Mammary microvascular endothelial cell (primary cell): ENCODE measurements at places on chromosomes 5 and 9. TPM values are rescaled to one million over a fixed set of nuclear protein-coding genes. Genes with fewer than 3 reads are reported as not detected.

OBP2B gene
- not detected in 2 replicates for total RNA-seq

GALNT12 gene
- total RNA-seq, result 15.6 and 16.4 TPM in 2 replicates

LCN15 gene
- total RNA-seq, result 1.6 TPM in 1 of 2 replicates, not detected in the other

TAS2R1 gene
- total RNA-seq, result not detected in 2 replicates

LCN2 gene
- total RNA-seq, result not detected in 2 replicates

MYO10 gene
- total RNA-seq, result 51.2 and 57.5 TPM in 2 replicates

ARHGEF39 gene
- 3.1 and 3.5 TPM in 2 replicates for total RNA-seq

FOXD4L5 gene
- not detected in 2 replicates for total RNA-seq

LHX3 gene
- total RNA-seq, result not detected in 2 replicates

LRRC19 gene
- not detected in 2 replicates for total RNA-seq

PAEP gene
- not detected in 2 replicates for total RNA-seq

BARHL1 gene
- not detected in 2 replicates for total RNA-seq

CCNI2 gene
- 0.25 TPM in 1 of 2 replicates, not detected in the other for total RNA-seq

SLC31A2 gene
- total RNA-seq, result 6.7 and 7.5 TPM in 2 replicates

PCDHGA6 gene
- total RNA-seq, result 0.73 and 1.2 TPM in 2 replicates

CYSRT1 gene
- 0.20 and 0.25 TPM in 2 replicates for total RNA-seq

FAXDC2 gene
- total RNA-seq, result 2.3 and 2.9 TPM in 2 replicates

IFNE gene
- total RNA-seq, result not detected in 2 replicates

SLC6A18 gene
- not detected in 2 replicates for total RNA-seq

SNX24 gene
- 6.3 and 8.7 TPM in 2 replicates for total RNA-seq

IL9 gene
- not detected in 2 replicates for total RNA-seq

CD74 gene
- total RNA-seq, result 9.2 and 12.0 TPM in 2 replicates

FOXD4L6 gene
- not detected in 2 replicates for total RNA-seq

TMEM267 gene
- total RNA-seq, result 10.6 and 10.8 TPM in 2 replicates

MRNIP gene
- 6.8 and 8.5 TPM in 2 replicates for total RNA-seq

SMAD5 gene
- total RNA-seq, result 29.7 and 41.5 TPM in 2 replicates

KIF27 gene
- total RNA-seq, result 0.73 and 0.79 TPM in 2 replicates

DIRAS2 gene
- not detected in 2 replicates for total RNA-seq

QRFP gene
- not detected in 2 replicates for total RNA-seq

HTR1A gene
- total RNA-seq, result not detected in 2 replicates

FGD3 gene
- not detected in 2 replicates for total RNA-seq

PCDHB5 gene
- 0.15 and 0.47 TPM in 2 replicates for total RNA-seq

SLC36A2 gene
- not detected in 2 replicates for total RNA-seq

MARCOL gene
- total RNA-seq, result not detected in 2 replicates

PHYHD1 gene
- 0.15 TPM in 1 of 2 replicates, not detected in the other for total RNA-seq

CCL28 gene
- 0.67 and 1.8 TPM in 2 replicates for total RNA-seq

FBP1 gene
- 15.2 and 15.8 TPM in 2 replicates for total RNA-seq

ADAMTSL2 gene
- not detected in 2 replicates for total RNA-seq

AQP7 gene
- total RNA-seq, result 0.07 TPM in 1 of 2 replicates, not detected in the other

BHMT2 gene
- 1.6 and 1.9 TPM in 2 replicates for total RNA-seq

TSSK1B gene
- not detected in 2 replicates for total RNA-seq

CCT5 gene
- 610 and 639 TPM in 2 replicates for total RNA-seq

SLC46A2 gene
- not detected in 2 replicates for total RNA-seq

HTR4 gene
- not detected in 2 replicates for total RNA-seq

SCGB3A2 gene
- total RNA-seq, result not detected in 2 replicates

CTXN3 gene
- total RNA-seq, result not detected in 2 replicates

NEUROG1 gene
- total RNA-seq, result not detected in 2 replicates

ANKRD20A1 gene
- total RNA-seq, result not detected in 2 replicates

UGT3A1 gene
- total RNA-seq, result not detected in 2 replicates

TMEM141 gene
- total RNA-seq, result 113 and 125 TPM in 2 replicates

GLDC gene
- total RNA-seq, result 2.1 and 2.7 TPM in 2 replicates

CCDC183 gene
- total RNA-seq, result not detected in 2 replicates

RALGPS1 gene
- total RNA-seq, result 1.6 and 2.3 TPM in 2 replicates

FCN2 gene
- total RNA-seq, result not detected in 2 replicates

PIP5K1B gene
- not detected in 2 replicates for total RNA-seq

BNC2 gene
- 8.9 and 12.7 TPM in 2 replicates for total RNA-seq

CCDC180 gene
- 0.64 and 1.4 TPM in 2 replicates for total RNA-seq

ORM2 gene
- total RNA-seq, result not detected in 2 replicates

GGTA1 gene
- 0.10 and 0.13 TPM in 2 replicates for total RNA-seq
